Endodermal cell (in vitro differentiated cells): ENCODE measurements at places on chromosomes 13 and 19. TPM values are rescaled to one million over a fixed set of nuclear protein-coding genes. Genes with fewer than 3 reads are reported as not detected.

GRCh38 chr19:42332059-42332458 lies 6.6 kb downstream of the MEGF8 start:
- peaks cover 9% of the 10 kb centered on the region for H3K36me3 ChIP-seq
- no peak overlapping the region for H3K4me3 ChIP-seq
- H3K27ac ChIP-seq, result no peak overlapping the region
- no peaks in the 10 kb centered on the region for H3K4me1 ChIP-seq
- H3K27me3 ChIP-seq, result no peaks in the 10 kb centered on the region

The GGN gene
- 2.0 to 2.3 TPM (median 2.1 TPM) in 3 replicates for total RNA-seq

GRCh38 chr13:48647625-48648024 lies 6.1 kb upstream of the CYSLTR2 start:
- H3K4me3 ChIP-seq, result no peak overlapping the region
- H3K27me3 ChIP-seq, result no peaks in the 10 kb centered on the region
- DNase-seq, result peak; percentile 53
- no peak overlapping the region for H3K27ac ChIP-seq
- no peaks in the 10 kb centered on the region for H3K36me3 ChIP-seq

DNA sequence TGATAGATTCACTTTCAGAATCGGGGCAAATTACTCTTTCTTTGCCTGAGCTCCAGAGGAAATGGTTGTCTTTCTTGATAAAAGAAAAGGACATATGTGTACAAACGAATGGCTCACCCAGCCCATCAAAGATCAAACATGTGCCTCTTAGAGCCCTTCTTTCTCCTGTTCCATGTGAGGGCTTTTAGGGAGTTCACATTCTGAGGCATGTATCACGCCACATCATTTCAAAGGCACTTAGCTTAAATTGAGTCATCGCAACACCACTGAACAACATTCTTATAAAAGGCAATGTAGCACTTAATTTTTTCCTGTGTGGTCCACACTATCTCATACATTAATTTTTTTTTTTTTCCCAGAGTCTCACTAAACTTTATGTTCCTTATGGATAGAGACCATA lies 521.0 kb downstream of the SUCLA2 start:
- H3K27ac ChIP-seq, result no peak overlapping the region
- DNase-seq, result no peak
- H3K4me3 ChIP-seq, result no peak overlapping the region
- H3K27me3 ChIP-seq, result no peaks in the 10 kb centered on the region
- H3K4me1 ChIP-seq, result no peaks in the 10 kb centered on the region
- H3K36me3 ChIP-seq, result no peaks in the 10 kb centered on the region

The PTH2 gene
- total RNA-seq, result not detected in 2 replicates

The PRTN3 gene
- total RNA-seq, result not detected in 2 replicates

GRCh38 chr19:16587833-16588823 lies 15.9 kb upstream of the SLC35E1 start:
- H3K36me3 ChIP-seq, result no peaks in the 10 kb centered on the region
- H3K27me3 ChIP-seq, result no peaks in the 10 kb centered on the region
- H3K27ac ChIP-seq, result no peak overlapping the region
- peaks cover 27% of the 10 kb centered on the region for H3K4me1 ChIP-seq
- no peak for DNase-seq
- no peak overlapping the region for H3K4me3 ChIP-seq

DNA sequence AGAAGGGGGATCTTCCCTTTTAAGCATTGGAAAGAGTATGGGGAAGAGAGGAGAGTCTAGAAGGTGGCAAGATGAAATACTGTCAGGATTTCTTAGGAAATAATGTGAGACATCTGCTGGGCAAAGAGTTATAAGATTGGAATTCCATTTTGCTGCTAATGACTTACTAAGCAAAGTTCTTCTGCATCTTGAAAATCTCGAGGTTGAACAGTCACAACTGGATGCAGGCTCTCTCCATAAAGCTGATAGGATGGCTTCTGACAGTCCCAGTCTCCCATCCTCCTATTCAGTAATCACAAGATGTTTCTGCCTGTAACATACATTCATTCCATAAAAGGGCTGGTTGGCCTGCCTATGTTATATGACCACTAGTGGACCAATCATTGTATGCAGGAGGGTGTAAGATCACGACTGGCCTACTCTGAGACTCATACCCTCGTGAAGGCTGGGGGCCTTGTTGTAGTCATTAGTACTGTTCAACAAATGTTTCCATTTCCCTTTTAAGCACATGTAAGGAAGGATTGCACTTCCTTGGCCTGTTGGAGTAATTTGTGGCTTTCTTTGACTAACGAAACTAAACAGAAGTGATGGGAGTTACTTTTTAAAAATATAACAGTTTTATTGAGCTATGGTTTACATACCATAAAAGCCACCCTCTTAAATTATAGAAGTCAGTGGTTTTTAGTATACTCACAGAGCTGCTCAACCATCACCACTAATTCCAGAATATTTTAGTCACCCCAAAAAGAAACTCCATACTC lies 45.0 kb upstream of the TDRD3 start:
- H3K4me3 ChIP-seq, result peak overlapping the region; percentile 26
- no peak for DNase-seq
- H3K4me1 ChIP-seq, result peaks cover 7% of the 10 kb centered on the region
- no peak overlapping the region for H3K27ac ChIP-seq
- H3K27me3 ChIP-seq, result no peaks in the 10 kb centered on the region

- H3K27ac ChIP-seq, result no peak overlapping the region
- H3K4me3 ChIP-seq, result no peak overlapping the region
- no peaks in the 10 kb centered on the region for H3K36me3 ChIP-seq
- H3K4me1 ChIP-seq, result no peaks in the 10 kb centered on the region
These were observed 309.8 kb downstream of the OXGR1 start for GRCh38 chr13:96684469-96684868.

The ZNF667 gene
- total RNA-seq, result 8.6 to 12.6 TPM (median 10.7 TPM) in 3 replicates
